SW480 (cell line): ENCODE measurements at places on chromosomes 13 and 19.

DNA sequence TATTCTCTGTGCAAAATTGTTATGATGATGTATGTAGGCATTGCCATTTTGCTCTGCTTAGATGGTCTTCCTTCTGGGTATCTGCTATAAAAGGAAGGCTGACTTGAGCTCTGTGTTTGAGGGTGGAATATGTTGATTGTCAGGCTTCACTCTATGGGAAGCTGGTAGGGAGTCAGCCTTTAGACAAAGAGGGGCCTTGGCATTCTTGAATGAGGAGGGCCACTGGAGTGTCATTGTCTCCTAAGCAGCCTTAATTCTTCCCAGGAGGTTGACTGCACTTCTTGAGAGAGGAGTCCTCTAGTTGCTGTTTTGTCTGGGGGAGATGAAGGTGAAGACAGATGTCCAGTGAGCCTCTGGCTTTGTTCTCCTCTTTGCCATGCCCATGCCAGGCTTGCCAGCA is 266.8 kb downstream of the KCNRG start:
- DNase-seq: no peak

GRCh38 chr13:113016526-113017295 is 47.7 kb downstream of the MCF2L start:
- no peak for DNase-seq

- DNase-seq: no peak
Measured at GRCh38 chr19:7788933-7789323, 25.9 kb downstream of the CLEC4M start.

- no peak for DNase-seq
Measured at GRCh38 chr19:726993-727956, 18.5 kb downstream of the PALM start.

- DNase-seq: no peak
Measured at GRCh38 chr13:101817898-101818297, 365.4 kb downstream of the ITGBL1 start.

GRCh38 chr19:51627491-51628138 is 2.6 kb downstream of the SIGLEC5 start:
- DNase-seq: no peak

GRCh38 chr13:58480061-58480460 is 848.5 kb downstream of the PCDH17 start:
- no peak for DNase-seq

DNA sequence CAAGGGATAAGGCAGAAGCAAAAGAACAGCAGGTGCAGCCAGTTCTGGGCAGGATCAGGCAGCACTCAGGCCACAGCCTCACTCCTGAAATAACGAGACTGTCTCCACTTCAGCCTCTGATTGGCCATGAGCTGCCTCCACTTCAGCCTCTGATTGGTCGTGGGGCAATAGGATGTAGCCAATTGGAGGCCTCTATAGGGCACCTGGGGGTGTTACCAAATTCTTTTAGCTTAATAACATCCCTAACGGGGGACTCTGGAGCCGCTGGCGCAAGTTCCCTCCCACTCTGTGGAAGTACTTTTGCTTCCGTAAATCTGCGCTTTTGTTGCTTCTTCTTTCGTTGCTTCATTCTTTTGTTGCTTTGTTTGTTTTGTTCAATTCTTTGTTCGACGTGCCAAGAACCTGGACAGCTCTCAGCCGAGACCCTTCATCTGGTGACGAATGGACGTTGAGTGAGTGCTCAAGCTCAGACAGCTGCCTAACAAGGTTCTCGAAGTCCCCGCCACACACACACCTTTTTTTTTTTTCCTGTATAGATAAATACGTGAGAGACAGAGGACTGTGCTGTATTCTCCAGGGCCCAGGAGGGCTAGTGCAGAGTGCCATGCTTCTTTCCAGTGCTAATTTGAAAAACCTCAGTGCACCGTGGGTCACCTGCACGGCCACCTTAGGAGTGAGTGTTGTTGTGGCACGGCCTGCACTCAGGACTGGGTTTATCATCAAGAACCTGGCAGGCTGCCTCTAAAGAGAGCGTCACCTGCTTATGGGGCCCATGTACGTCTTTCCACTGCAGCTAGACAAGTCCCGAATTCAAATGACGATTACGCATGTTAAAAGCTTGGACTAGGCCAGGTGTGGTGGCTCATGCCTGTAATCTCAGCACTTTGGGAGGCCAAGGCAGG is 32.0 kb upstream of the TUBGCP3 start:
- no peak for DNase-seq

DNA sequence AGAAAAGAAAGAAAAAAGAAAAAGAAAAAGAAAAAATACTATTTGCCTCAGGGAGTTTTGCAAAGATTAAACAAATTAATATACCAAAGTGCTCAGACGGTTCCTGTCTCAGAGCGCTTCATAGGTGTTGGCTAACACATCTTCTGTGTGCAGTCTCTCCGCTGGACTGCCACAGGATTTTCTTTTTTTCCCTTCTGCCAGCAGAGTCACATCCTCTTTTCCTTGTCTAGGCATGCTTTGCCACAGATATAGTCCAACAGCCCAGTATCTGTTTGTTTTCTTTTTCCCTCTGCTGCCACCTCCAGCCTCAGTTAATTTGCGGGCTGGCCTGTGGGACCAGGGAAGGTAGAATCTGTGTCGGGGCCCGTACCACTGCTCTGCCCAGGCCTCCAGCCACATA is 3.4 kb upstream of the URAD start:
- DNase-seq: no peak

GRCh38 chr19:53432088-53432661 is 391 bp downstream of the ZNF761 start:
- DNase-seq: no peak

GRCh38 chr13:27309401-27309958 is 38.9 kb downstream of the RASL11A start:
- DNase-seq: peak; percentile 44

DNA sequence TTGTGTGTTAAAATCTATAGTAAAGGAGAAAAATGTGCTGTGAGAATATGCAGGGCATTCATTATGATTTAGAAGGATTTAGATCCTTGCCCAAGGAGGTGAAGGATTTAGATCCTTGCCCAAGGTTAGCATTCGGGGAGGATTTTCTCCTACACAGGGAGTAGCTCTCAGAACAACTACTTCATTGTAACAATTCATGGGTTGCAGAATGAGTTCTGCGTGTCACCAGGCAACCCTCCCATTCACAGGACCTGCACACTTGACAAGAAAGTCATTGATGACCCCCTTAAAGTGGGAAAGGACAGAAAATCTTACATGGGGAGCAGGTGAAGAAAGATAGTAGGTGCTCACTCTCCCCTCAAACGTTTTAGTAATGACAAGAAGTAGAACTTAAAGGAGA is 167.1 kb upstream of the MAB21L1 start:
- DNase-seq: no peak

GRCh38 chr19:19805480-19805879 is 16.1 kb downstream of the ZNF506 start:
- no peak for DNase-seq

- peak; percentile 94 for DNase-seq
Measured at GRCh38 chr13:75760131-75761021, 124.2 kb downstream of the LMO7 start.

- DNase-seq: no peak
Measured at GRCh38 chr13:60699636-60700035, 302.6 kb downstream of the TDRD3 start.

GRCh38 chr13:24161980-24162525 is 1.5 kb downstream of the SPATA13 start:
- no peak for DNase-seq
